ENCODE measurements at places on chromosomes 1 and 21.

DNA sequence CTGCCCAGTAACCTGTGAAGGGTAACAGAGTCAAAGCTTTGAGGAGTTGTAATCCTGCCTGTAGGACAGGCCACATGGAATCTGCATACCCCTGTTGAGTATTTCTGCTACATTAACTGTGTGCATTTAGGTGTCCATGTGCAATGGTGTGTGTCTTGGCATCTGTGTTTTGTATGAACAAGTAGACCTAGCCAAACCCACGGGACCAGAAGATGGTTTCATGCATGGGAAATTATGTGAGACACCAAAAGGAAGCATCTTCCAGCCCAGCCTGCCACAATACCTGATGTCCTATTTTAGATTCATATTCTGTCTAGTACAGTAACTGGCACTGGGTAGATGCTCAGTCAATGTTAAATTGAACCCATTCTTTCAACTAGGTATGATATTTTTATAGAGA is 70.8 kb upstream of the KCND3 start:
- DNase-seq = no peak

GRCh38 chr1:71561729-71562128 is 480.9 kb upstream of the ZRANB2 start:
- no peak for DNase-seq

- no peak for DNase-seq
Measured at GRCh38 chr21:34782506-34783360, 113.9 kb downstream of the CLIC6 start.

DNA sequence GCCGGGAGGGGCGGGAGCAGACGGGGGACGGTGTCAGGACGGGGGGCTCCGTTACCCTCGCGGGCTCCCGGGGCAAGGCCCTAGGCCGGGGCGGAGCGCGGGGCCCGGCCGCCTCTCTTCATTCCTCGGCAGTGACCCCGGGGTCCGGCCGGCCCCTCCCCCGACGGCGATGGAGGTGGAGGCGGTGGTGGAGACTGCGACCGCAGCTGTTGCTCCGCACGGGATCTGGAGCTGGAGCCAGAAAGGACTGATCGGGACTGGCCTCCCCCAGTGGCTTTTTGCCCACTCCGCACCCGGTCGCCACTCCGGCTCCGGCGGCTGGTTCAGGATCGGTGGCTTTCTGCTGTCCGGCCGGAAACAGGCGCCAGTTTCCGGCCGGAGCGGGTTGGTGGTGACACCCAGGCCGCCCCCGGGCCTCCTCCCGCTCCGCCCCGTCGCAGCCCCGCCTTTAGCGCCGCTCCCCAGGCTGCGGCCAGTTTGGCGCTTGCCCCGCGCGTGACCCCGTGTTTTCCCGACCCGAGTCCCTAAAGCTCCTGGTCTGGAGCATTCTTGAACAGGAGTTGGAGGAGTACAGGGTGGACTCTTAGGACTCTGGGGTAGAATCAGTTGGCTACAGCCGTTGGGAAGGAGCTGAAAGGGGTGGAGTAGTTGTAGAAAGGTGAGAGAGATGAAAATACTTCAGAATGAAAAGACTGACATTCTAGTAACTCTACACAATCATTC is at the start of gene OTUD7B:
OTUD7B (minus strand) TSS at position 334 of the 723 bp plus-strand sequence. CDS start 33,216 bp downstream, outside the sequence.
- peak; percentile 88 for DNase-seq

- no peak for DNase-seq
Measured at GRCh38 chr1:201050515-201051277, 27.2 kb upstream of the KIF21B start.

GRCh38 chr1:58293388-58293787 is 253.1 kb downstream of the OMA1 start:
- no peak for DNase-seq

DNA sequence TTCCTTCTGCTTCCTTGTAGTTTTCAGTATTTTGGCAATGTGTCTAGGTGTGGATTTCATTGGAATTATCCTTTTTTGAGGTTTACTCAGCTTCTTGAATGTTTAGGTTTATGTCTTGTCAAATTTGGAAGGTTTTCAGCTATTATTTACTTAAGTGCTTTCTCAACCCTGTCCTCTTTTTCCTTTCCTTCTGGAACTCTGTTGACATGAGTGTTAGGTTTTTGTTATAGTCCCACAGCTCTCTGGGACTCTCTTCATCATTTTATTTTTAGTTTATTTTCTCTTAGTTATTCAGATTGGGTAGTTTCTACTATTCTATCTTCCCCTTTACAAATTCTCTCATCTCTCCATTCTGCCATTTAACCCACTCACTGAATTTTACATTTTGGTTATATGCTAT is 63.1 kb upstream of the GPR88 start:
- no peak for DNase-seq

DNA sequence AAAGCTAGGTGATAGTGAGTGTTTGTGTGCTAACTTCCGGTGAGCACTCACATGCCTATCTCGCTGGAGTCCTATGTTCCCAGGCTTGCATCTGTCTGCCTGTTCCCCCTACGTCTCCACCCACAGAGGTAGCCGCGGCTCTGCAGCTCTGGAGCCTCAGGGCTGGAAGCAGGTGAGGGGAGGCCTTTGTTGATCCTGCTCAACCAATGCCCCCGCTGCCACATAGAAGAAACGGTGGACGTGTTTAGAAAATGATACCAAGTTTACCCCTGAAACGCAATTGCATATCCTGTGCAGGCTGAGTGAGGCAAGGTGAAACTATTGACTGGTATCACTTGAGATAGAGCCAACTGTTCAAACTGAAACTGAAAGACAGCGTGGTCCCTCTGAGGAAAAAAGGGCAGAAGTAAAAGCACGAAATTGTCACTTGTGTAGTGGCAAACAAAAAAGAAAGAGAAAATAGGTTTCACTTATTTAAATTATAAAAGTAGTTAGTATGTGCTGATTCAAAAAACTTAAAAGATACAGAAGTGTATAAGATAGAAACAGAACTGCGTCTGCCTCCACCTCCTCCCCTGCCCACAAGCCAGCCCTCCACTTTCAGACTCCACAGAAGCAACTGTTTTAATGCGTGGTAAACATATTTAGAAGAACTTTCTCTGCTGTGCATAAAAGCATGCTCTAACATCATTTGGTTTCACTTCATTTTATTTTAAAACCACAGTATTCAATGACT is 38.6 kb upstream of the ETS2 start:
- peak; percentile 65 for DNase-seq

GRCh38 chr1:101465941-101466340 is 229.1 kb downstream of the S1PR1 start:
- DNase-seq = no peak

DNA sequence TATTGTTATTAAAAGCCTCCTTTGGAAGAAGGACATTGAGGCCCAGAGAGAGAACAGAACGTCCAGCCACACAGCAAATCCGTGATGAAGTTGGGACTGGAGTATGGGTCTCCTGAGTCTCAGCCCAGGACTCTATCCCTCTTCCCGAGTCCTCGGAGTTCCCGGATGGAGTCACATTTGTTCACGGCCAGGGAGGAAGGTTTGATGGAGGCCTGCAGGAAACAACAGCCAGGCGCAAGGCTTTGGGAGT is 357 bp upstream of the TXLNA start:
- no peak for DNase-seq

DNA sequence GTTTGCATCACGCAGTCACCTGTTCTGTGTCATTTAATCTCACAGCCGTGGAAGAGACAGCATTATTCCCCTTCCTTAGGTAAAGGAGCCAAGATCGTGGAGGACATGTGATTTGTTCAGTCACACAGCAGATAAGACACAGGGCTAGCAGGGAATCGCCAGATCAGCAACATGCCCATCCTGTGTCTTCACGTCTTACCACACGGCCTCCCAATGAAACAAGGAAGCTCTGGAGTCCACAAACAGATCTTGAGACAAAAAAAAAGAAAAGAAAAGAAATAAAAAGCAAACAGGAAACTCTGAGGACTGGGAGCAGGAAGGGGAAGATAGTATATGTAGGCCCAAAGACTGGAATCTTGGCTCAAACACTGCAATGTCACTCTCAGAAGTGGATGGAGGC is 155.3 kb downstream of the ADSS2 start:
- DNase-seq = no peak

GRCh38 chr1:25897754-25898153 is 8.5 kb downstream of the STMN1 start:
- DNase-seq = no peak

DNA sequence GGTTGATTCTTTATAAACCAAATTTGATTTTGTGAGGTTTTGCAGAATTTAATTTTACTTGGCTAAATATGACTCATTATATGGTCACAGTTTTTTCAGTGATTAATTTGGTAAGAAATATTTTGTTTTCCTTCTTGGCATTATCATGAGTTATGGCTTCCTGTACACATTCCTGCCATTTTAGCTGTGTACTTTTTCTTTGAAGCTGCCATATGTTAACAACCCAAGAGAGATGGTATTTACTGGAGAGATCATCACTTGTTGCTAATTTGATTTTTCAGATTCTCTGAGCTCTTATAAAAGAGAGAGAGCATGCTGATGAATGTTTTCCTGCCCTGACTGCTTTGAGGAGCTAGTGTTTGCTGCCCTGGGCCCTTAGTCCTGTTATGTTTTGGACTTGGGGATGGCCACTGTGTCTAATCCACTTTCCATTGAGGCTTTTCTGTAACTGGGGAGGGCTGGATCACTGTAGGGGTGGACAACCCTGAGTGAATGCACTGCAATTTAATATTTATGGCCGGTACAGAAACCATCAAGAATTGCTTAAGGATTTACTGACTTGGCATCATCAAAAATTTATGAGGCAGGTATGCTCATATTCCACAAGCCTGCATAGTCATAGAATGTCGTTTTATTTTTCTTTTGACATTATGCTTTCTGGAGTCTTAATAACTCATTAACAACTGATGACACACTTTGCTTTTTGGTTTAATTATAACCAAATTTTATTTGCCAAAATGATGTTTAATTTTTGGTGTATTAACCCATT is 200.9 kb downstream of the DISC1 start:
- DNase-seq = no peak

- no peak for DNase-seq
Measured at GRCh38 chr1:89660224-89661061, 27.5 kb downstream of the LRRC8C start.

DNA sequence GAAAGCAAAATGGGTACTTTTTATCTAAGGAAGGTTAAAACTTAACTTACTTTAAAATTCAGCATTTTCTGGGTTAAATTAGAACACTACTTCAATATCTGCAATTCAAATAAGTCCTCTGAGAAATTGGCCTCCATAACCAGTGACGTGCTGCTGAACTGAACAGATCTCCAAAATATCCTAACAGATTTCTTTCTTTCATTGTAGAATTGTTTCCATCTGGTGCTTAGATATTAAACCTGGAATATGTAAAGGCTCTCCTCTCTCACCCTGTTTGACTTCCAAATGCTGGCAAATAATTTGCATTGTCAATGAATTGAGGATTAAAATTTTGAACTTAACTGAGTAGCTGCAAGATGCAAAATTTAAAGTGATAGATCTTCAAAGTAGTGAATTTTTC is 316.9 kb upstream of the CXADR start:
- no peak for DNase-seq
